Osteoblast (primary cell): ENCODE measurements at places on chromosomes 12 and 14. TPM values are rescaled to one million over a fixed set of nuclear protein-coding genes. Genes with fewer than 3 reads are reported as not detected.

The AKAP5 gene
- 0.59 and 1.1 TPM in 2 replicates for total RNA-seq

The PSMB11 gene
- total RNA-seq: not detected in 2 replicates

The SERPINA9 gene
- total RNA-seq: under 0.01 and 0.29 TPM in 2 replicates

The SMCO3 gene
- total RNA-seq: under 0.01 TPM in 1 of 2 replicates, not detected in the other

The IRAK3 gene
- total RNA-seq: 3.6 and 4.4 TPM in 2 replicates

The MEG3 gene
- total RNA-seq: 200 and 269 TPM in 2 replicates

The IFNG-AS1 gene
- total RNA-seq: under 0.01 and 0.29 TPM in 2 replicates

The TRPV4 gene
- total RNA-seq: 3.2 and 5.8 TPM in 2 replicates

The DACT1 gene
- 74.8 and 75.6 TPM in 2 replicates for total RNA-seq

The TSPAN11 gene
- total RNA-seq: 5.4 and 10.0 TPM in 2 replicates

DNA sequence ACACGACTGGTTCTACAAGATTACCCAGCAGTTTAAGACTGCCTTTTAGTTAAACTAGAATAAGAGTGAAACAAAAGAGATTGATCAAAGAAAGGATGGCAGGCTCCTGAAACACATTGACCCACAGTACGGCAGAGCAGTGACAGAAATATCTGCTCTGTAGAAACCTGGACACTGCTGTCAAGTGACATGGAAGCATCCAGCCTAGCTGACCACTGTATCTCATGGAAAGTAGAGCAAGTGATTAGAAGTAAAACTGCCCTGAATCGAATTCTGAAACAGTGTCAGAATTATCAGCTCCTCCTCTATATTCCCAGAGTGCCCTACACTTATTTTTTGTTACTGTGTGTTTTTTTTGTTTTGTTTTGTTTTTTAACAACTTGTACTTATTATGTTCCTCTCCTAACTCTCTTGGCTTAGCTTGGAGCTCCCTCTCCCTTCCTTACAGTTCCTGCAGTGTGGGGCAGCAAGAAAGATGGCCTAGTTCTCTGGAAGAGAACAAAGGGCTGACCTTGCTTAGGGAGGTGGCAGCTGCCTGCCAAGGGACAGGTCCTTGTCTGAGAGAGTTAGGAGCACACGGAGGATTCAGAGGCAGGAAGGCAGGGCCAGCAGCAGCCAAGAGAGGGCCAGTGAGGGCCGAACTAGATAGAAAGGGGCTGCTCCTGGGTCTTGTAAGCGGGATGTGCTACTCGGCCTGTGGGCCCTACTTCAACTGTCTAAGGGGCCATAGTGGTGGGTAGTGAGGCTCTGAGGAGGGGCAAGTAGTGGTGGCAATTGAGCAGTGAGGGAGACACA lies 97.2 kb downstream of the PTPRR start:
- H3K4me1 ChIP-seq: peaks cover 5% of the 10 kb centered on the region
- DNase-seq: no peak
- H3K27me3 ChIP-seq: peaks cover 4% of the 10 kb centered on the region
- no peak overlapping the region for H3K4me3 ChIP-seq
- H3K27ac ChIP-seq: no peak overlapping the region

GRCh38 chr14:100148837-100149731 lies 10.4 kb downstream of the DEGS2 start:
- no peak overlapping the region for H3K27ac ChIP-seq
- H3K4me1 ChIP-seq: no peaks in the 10 kb centered on the region
- DNase-seq: peak; percentile 68
- H3K27me3 ChIP-seq: peaks cover 2% of the 10 kb centered on the region

- H3K36me3 ChIP-seq: no peaks in the 10 kb centered on the region
- no peak overlapping the region for H3K4me3 ChIP-seq
- no peaks in the 10 kb centered on the region for H3K4me1 ChIP-seq
- DNase-seq: peak; percentile 11
Measured at GRCh38 chr14:78863143-78863542, 693.0 kb downstream of the NRXN3 start.

DNA sequence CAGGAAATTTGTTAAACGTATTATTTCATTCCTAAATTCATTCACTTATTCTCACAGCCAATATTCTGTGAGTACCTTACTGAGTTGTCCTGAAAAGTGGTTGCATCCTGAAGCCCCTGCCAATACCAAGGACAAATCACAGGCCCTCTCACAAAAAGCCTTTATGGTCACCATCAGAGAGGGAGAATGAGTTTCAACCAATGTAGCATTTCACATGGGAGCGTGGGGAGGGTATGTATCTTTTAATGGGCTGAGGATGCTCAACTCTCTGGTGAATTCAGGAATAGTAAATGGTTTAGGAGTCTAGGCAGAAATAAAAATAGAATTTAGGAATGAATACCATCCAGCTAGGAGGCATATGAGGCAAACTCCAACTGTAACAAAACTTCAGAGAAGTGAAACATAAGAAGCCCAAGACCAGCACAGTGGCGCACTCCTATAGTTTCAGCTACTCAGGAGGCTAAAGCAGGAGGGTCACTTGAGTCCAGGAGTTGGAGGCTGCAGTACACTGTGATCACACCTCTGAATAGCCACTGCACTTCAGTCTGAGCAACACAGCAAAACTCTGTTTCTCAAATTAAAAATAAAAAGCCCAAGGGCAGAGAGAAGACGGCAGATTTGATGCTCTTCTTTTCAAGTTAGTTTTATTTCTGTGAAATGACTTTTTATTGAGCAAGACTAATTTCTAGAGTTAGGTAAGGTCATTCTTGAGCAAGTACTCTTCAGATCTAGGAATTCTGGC lies 142.7 kb downstream of the HMGA2 start:
- no peaks in the 10 kb centered on the region for H3K27me3 ChIP-seq
- H3K27ac ChIP-seq: no peak overlapping the region
- H3K4me1 ChIP-seq: peaks cover 25% of the 10 kb centered on the region
- H3K36me3 ChIP-seq: peaks cover 41% of the 10 kb centered on the region
- H3K4me3 ChIP-seq: no peak overlapping the region
- no peak for DNase-seq

DNA sequence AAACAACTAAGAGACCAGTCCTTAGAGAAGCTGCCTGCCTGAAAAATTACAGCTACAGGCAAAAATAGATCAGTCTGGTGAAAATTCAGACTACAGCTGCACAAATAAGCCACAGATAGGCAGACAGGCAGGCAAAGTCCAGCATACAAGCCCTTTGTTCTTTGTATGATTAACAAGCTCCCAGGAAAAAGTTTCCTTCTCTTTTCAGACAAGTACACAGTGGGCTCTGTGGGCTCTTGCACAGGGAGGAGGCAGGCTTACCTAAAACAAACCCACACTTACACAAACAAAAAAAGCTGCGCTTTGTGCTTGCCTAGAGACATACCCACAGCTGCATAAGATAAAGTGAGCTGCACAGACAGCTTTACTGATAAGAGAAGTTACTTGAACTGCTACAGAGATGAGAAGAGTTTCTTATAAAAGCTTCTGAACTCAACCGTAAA lies 7.7 kb downstream of the OR6C68 start:
- H3K4me1 ChIP-seq: no peaks in the 10 kb centered on the region
- no peak overlapping the region for H3K27ac ChIP-seq
- no peak for DNase-seq

DNA sequence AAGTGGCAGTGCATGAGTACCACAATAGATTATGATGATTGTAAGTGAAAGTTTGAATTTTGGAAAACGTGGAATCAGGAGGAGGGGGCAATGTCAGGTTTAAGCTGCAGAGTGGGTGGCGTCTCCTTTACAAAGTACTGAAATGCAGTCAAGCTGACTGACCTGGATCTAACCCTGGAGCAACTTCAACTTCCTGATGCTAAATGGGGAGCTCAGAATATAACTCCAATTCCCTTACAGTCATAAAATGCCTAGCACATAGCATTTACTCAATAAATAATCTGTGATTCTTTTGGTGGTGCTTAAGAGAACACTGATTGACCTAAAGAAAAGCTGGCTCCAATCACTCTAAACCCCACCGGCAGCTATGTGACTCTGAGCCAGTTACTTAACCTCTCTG lies 38.5 kb downstream of the CCDC60 start:
- no peaks in the 10 kb centered on the region for H3K27me3 ChIP-seq
- H3K4me3 ChIP-seq: no peak overlapping the region
- no peak for DNase-seq
- H3K4me1 ChIP-seq: no peaks in the 10 kb centered on the region
- no peaks in the 10 kb centered on the region for H3K36me3 ChIP-seq

DNA sequence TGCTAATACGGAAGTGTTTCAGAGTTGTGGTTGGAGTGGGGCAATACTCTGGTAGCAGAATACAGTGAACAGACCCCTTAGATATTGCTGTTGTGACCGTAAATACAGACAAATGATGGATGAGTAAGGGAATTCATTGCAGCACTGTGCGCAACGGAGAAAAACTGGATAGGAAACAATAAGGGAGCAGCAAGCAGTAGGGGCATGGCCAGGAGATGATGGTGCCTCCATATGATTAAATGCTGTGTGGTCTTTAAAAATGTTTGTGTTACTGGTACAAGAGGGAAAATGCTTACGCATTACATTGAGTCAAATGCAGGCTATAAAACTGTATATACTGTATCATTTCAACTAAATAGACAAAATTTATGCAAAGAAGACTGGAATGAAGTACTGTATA lies 61.6 kb downstream of the EML1 start:
- no peak for DNase-seq
- H3K4me1 ChIP-seq: no peaks in the 10 kb centered on the region

DNA sequence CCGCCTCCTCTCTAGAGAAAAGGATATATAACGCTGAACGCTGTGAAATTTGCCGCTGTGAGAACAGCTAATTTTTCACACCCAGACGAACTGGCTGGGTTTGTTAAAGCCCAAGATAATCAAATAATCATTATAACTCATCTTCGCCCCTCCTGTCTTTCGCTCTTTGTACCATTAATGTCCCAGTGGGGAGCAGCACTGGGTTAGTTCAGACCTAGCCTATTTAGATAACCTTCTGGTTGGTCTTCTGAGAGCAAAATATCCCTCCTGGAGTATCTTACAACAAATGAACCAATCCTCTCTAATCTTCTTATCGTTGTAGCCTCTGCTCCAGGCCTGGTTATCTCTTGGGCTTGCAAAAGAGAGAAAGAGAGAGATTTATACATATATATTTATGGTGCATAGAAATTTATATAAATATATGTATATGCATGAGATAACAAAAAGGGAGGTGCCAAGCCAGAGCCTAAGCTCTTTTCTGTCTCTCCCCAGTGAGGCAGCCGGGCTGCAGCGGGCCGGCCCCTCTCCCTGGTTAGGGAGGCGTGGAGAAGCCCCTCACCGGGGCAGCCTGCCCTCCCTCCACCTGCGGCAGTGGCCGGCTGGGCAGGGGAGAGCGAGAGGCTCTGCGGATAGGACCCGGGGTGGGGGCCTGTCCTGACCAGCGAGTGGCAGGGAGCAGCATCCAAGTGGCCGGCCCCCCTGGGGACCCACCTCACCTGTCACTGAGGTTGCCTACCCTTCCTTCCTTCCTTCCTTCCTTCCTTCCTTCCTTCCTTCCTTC lies 202.0 kb upstream of the LHX5 start:
- H3K27me3 ChIP-seq: peaks cover 15% of the 10 kb centered on the region
- no peaks in the 10 kb centered on the region for H3K36me3 ChIP-seq
- H3K4me3 ChIP-seq: no peak overlapping the region
- no peaks in the 10 kb centered on the region for H3K4me1 ChIP-seq
- DNase-seq: no peak
